Germinal center (tissue), 1 donor: ENCODE measurements at places on chromosomes 6 and 20.

GRCh38 chr6:130933712-130934200, 106.5 kb downstream of the SMLR1 start:
- DNase-seq, result no peak

- DNase-seq, result peak; percentile 41
Measured at GRCh38 chr6:137282254-137282653, 63.1 kb upstream of the IFNGR1 start.

DNA sequence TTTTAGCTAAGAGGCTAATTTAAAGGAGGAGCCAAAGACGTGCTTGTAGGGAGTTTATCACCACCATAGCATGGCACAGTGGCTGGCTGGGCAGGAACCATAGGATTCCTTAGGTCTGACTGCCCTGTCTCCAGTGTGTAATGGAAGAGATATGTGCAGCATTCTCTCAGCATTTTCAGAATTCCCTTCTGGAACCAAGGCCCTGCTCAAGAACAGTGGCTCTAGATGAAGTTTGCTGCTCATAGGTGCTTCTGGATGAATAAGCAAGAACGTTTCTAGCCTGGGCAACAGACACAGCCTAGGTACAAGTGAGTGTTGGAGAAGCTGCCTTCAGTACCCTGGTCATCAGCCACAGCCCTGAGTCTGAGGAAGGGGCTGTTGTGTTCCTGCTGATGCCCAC, 69.1 kb downstream of the LCA5 start:
- DNase-seq, result no peak

- peak; percentile 60 for DNase-seq
Measured at GRCh38 chr6:45830441-45831139, 185.1 kb downstream of the CLIC5 start.

GRCh38 chr6:118354641-118355040, 193.5 kb upstream of the PLN start:
- no peak for DNase-seq

- no peak for DNase-seq
Measured at GRCh38 chr20:14775778-14776177, 438.4 kb upstream of the FLRT3 start.

GRCh38 chr6:146594495-146594894, 4.3 kb upstream of the ADGB start:
- no peak for DNase-seq

DNA sequence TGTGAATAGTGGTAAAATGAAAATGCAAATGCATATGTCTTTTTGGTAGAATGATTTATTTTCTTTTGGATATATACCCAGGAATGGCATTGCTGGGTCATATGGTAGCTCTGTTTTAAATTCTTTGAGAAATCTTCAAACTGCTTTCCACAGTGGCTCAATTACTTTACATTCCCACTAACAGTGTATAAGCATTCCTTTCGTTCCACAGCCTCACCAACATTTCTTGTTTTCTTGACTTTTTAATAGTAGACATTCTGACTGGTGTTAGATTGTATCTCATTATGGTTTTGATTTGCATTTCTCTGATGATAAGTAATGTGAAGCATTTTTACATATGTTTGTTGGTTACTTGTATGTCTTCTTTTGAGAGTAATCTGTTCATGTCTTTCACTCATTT, 144.0 kb downstream of the SIM1 start:
- DNase-seq, result no peak

- DNase-seq, result peak; percentile 55
Measured at GRCh38 chr20:19757487-19758132, 448 bp upstream of the RIN2 start.

DNA sequence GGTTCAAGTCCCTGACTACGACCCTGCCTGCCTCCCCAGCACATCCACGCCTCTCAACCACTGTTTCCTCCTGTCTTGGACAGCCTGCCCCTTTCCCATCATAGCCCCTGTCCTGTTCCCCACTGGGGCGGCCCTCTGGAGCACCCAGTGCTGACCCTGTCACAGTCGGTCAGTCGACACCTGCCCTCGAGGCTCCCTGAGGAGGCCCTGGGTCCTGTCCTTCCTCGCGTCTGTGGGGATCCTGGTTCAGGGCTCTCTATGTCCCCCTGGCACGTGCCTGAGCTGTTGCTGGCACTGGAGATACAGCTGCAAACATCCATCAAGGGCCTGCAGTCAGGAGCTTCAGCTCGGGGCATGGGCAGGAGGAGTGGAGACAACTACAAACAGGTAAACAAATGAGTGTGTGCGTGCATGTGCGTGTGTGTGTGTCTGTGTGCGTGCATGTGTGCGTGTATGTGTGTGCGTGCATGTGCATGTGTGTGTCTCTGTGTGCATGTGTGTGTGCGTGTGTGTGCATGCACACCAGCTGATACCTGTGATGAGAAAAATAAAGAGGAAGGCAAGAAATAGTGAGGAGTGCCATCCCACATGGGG, 132.8 kb downstream of the PHACTR3 start:
- no peak for DNase-seq

DNA sequence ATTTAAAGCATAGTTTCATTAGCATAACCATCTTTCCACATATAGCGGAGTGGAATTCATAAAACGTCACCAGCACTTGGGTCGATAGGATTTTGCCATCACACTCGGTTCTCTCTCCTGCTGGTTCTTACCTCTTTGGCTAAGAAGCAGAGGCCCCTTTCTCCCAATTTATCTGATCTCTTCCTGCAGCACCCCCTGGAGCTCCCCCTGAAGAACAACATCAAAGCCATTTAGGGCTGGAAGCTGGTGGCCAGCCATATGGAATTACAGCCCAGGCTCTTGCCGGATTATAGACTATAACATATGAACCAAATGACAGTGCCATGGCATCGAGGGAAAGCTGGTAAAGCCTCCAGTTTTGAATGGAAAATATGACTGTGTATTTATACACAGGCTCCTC, 6.4 kb upstream of the KIF6 start:
- DNase-seq, result no peak

- DNase-seq, result no peak
Measured at GRCh38 chr20:60667641-60668040, 584.4 kb upstream of the CDH4 start.

DNA sequence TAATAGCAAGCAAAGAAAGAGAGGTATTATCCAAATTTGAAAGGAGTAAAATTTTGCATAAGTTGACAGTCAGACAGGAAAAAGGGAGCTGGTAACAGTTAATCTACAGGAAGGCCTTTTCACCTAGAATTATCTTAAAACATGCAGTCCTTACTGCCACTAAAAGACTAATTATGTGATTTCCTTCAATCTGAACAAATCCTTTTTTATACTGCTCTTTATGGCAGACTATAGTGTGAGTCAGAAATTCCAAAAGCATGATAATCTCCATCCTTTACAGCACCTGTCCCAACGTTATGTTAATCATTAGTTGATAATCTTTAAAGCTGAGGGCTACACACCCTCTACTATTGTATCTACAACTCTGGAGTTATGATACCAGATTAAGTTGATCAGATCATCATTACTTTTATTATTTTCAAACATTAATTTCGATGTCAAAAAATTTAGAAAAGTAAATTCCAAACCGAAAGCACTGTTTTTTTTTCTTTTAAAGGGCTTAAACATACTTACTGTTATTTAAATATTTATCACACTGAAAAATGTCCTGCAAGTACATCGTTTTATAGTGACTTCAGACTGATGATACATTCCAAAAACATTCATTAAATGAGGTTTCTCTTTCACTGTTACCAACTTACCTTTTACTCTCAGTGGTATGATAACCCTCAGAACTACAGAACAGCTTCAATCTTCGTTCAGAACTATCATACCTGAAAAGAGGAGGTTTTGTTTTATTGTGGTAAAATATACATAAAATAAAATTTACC, 33.2 kb upstream of the AKAP7 start:
- no peak for DNase-seq

- no peak for DNase-seq
Measured at GRCh38 chr6:137247724-137248123, 28.5 kb upstream of the IFNGR1 start.

GRCh38 chr6:38027685-38028373, 208.3 kb downstream of the ZFAND3 start:
- DNase-seq, result no peak

DNA sequence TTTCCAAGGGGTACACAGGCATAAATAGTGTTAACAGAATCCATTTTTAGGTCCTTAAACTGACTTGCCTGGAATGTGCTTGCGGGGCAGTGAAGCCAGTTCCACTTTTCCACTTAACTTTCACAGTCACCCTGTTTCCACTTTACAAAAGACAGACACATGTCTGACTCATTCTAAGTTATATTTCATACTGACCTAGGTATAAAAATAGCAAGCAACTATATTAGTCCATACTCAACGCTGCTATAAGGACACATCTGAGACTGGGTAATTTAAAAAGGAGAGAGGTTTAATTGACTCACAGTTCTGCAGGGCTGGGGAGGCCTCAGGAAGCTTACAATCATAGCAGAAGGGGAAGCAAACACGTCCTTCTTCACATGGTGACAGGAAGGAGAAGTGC, 88.2 kb downstream of the MTFR2 start:
- no peak for DNase-seq

DNA sequence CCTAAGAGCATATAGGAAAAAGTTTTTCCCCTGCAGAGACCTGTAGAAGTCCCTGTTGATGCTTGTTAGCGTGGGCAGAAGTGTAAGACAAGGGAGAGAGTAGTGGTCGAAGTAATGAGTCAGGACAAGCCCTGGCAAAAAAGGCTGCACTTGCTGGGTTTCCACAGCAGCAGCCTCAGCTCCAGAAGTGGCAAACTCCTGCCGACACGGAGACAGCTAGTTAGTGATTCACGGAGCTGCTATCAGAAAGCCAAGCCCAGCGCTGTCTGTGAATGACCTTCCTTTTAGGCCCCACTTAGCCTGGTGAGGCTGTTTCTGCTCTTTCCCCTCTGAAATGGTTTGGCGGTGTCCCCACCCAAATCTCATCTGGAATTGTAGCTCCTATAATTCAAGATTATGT, 109.1 kb downstream of the FAM50B start:
- DNase-seq, result no peak

- no peak for DNase-seq
Measured at GRCh38 chr20:5031206-5031557, 29.9 kb upstream of the SLC23A2 start.

- DNase-seq, result no peak
Measured at GRCh38 chr20:17648315-17648646, 33.8 kb downstream of the RRBP1 start.

GRCh38 chr20:23296841-23297701, 53.5 kb upstream of the NXT1 start:
- DNase-seq, result no peak

GRCh38 chr6:41470029-41470330, 76.2 kb upstream of the FOXP4 start:
- no peak for DNase-seq

DNA sequence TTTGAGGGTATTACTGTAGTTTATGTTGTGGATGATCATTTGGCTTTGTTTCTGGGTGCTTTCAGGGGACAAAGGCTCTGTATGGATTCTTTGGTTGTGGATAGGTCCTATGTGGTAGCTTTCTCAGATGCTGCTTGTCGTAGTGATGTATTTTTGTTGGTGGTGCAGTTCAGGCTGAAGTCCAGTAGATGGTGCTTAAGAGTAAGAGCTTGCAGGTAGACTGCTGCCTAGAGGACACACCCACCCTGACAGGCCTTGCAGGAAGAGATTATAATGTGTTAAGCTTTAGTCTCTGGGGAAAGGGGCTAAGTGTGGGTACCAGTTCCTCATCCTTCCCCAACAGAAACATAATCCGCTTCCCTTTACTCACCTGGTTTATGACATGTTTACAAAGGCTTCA, 62.6 kb upstream of the ADGRB3 start:
- peak; percentile 11 for DNase-seq

- DNase-seq, result no peak
Measured at GRCh38 chr20:49706630-49707091, 7.0 kb downstream of the B4GALT5 start.

DNA sequence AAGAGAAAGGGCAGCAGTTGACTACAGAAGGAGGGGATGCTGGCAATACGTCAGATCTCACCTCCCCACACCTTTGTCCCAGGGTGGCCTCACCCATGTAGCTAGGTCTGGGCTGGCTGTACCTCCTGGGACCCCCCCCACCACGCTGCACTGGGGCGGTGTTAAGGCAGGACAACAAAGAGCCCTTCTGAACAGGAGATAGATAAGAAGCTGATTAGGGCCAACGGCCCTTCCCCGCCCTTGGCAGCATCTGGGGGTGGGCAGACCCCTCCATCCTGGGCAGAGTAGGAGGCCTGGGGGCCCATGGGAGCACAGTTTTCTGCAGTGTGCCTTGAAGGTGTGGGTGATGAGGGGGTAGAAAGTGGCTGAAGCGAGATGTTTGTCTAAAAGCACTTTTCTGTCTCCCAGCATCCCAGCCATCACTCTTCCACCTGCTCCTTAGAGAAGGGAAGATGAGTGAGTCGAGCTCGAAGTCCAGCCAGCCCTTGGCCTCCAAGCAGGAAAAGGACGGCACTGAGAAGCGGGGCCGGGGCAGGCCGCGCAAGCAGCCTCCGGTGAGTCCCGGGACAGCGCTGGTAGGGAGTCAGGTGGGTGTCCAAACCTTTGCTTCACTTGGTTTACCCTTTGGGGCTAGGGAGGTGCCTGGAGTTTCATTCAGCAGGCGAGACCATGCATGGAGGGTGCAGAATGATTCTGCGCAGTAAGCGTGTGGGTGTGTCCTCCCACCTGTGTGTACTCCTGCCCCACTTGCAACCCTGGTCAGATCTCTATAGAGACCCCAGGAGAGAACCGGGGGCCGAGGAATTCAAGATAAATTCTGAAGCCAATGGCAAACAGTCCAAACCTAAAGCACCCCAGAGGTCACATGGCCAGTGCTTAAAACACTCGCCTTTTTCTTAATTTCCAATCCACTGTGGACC, 3.9 kb downstream of the HMGA1 start:
- DNase-seq, result no peak

GRCh38 chr6:32087574-32088486, 21.3 kb downstream of the TNXB start:
- peak; percentile 76 for DNase-seq

- no peak for DNase-seq
Measured at GRCh38 chr6:41377071-41377470, 41.7 kb downstream of the NCR2 start.

- peak; percentile 5 for DNase-seq
Measured at GRCh38 chr6:118283766-118284165, 264.3 kb upstream of the PLN start.

GRCh38 chr6:95581073-95581472, 3.7 kb downstream of the MANEA start:
- no peak for DNase-seq

- no peak for DNase-seq
Measured at GRCh38 chr6:138264372-138264880, 46.1 kb upstream of the PBOV1 start.

GRCh38 chr6:53070806-53071205, 5.6 kb downstream of the FBXO9 start:
- no peak for DNase-seq
